Retina (tissue), 1 donor: ENCODE measurements at places on chromosomes 2 and 18.

DNA sequence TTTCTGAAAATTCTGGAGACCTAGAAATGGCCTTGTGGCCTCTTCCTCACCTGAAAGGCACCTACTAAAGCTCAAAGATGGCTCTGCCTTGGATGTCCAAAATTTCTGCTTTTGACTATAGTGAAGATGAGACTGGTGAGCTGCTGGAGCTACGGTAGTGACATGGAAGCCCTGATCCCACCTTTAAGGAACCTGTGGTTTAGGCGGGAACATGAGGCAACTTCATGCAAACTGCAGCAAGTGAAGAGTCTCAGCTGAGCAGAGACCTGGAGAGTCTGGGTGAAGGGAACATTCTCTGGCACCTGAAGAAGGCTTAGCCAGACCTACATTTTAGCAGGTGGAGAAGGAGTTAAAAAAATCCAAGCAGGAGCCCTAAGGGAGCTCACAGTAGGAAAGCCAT is 40.0 kb downstream of the GORASP2 start:
- DNase-seq = no peak

GRCh38 chr2:101111917-101112771 is 39.0 kb downstream of the TBC1D8 start:
- DNase-seq = no peak

DNA sequence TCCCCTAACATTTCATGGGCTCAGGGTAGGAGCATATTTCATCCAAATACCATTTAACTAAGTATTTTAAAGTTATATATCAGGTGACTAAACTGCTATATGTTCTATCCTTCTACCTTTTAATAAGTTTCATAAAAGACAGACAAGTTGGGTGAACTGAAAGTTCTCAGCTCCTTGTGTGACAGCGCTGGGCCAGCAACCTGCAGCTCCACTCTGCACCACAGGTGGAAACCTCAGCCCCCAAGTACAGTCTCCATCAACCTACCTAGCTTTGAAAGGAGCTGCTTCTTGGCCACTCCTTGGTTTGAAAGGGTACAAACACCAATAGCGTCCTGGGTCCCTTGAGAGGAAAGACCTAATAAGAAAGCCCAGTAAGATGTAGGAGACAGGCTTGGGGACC is 177.9 kb downstream of the PDE1A start:
- no peak for DNase-seq

DNA sequence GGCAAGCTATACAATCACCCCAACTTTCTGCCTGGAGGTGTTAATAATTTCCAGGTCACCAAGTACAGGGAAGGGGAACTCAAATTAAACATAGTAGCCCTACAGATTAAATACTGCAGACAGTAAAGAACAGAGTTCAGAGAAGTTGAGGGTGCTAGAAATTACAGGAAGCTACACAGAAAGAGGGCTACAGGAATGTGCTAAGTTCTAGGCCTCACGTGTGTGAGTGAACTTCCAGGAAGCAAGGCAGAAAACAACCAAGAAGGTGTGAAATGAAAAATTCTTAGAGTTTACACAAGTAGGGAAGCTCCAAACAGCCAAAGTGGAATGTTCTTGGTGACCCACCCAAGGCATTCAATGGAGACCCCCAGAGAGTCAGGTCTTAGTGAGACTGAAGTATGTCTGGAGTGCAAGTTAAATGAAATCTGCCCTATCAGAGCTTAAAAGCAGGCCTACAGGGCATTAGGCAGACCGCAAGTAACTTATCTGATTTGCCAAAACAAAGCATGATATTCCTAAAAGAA is 58.1 kb upstream of the RNU4ATAC start:
- no peak for DNase-seq

- DNase-seq = no peak
Observed at GRCh38 chr2:6168485-6168884, 476.3 kb downstream of the SOX11 start.

- no peak for DNase-seq
Observed at GRCh38 chr2:15337996-15338666, 223.0 kb downstream of the NBAS start.

DNA sequence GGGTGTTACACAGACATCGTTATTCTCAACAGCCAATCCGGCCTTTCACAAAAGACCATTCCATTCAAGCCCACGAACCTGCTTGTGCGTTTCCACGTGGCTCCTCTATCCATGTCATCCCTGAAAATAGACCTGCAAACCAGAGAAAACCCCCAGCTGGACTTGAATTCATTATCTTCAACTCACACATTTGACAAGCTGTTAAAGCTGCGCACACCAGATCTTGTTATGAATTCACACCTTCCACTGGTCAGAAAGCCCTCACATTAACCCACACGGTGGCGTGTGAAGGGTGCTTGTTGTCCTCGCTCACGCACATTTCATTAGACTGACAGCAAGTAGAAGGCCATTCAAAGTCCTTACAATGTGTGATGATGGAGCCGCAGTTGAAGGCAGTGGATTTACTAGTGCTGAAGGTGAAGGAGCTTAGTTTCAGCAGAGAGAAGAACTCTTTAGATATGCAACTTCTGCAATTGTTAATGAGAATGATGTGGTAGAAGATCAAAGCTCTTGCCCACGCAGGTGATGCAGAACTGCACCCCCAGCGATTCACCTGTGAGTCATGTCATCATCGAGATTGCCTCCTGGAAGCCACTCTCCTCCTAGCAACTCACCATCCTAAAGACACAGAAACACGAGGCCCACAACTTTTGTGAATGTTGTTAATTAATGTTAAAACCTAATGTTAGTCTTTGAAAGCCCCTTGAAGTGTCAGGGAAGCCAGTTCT is 224.8 kb upstream of the SOX11 start:
- DNase-seq = no peak

DNA sequence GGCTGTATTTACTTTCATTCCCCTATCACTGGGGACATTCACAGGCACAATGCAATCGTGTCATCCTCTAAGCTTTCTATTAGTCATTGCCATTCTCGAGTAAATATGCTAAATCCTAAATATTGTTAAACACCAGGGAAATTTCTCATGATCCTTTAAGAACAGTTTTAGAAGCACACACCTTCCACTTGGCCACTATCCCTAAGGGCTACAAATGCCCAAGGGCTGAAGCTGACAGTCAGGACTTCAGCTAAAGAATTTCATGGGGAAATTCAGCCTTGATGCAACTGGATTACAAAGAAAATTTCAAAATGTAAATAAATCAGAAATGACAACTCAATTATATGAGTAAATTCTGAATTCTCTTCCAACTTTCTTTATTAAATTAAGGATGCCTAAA is 163.1 kb upstream of the PID1 start:
- DNase-seq = no peak

DNA sequence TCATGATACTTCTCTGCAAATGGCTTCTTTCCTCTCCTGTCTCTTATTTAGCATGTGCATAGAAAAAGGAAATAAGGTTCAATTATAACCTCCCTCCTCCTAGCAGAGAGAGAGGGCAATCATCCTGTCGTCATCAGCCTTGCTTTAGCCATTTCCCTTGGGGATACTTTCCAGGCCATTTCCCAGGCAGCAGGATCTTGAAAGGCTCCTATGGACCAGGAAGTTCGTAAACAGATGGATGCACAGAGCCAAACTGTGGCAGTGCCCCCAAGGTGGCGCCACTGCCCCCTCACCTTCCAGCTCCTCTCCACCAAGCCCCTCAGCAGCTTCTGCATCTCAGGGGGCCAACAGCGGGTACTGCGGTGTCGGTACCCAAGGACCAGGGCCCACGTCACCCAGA is 157.4 kb downstream of the DTNA start:
- DNase-seq = peak; percentile 79
